ENCODE measurements at places on chromosomes 6 and 20. TPM values are rescaled to one million over a fixed set of nuclear protein-coding genes. Genes with fewer than 3 reads are reported as not detected.
A peak's percentile ranks its signal among the peaks of the same experiment; 100 is the strongest.

DNA sequence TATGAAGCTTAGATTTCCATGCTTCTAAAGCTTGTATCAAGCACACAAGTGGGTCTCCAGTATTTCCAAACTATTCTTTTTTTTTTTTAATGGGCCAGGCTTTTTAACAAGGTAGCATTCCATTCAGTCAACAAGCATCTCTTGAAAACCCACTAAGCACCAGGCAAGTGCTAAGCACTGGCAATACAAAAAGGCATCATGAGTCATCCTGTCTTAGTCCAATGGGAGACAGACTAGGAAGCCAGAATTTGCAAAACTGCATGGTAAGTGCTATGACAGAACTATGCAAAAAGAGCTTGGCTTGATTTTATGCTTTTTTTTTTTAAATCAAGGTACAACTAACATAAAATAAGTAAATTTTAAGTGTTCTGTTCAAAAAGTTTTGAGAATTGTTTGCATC lies 109.3 kb upstream of the DST start:
- no peak overlapping the region for H3K4me3 ChIP-seq
- H3K36me3 ChIP-seq = no peaks in the 10 kb centered on the region
- H3K27me3 ChIP-seq = no peaks in the 10 kb centered on the region
- H3K27ac ChIP-seq = peak overlapping the region; percentile 82

DNA sequence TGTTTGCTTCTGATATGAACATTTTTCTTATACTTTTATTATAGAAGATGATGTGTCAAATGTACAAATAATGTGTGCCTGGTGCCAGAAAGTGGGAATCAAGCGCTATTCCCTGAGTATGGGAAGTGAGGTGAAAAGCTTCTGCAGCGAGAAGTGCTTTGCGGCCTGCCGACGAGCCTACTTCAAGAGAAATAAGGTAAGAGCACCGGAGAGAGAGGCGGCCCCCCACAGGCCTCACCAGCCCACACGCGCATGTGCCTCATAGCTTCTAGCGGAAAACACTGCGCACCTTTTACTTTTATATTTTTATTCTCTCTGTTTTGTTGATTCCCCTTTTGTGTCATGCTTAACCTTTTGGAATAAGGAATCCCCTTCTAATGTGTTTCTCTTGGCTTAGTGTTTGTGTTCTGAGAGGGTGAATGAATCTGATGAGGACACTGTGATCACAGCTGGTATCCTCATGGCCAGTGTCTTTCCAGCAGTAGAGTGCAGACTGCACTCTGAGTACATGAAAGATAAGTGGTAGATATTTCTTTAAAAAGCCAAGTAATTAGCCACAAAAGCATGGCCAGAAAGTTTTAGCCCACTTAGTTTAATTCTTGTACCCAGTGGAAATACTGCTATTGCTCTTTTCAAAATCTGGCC lies 43.6 kb downstream of the SOBP start:
- no peaks in the 10 kb centered on the region for H3K36me3 ChIP-seq
- no peaks in the 10 kb centered on the region for H3K4me1 ChIP-seq
- no peak for DNase-seq
- no peaks in the 10 kb centered on the region for H3K27me3 ChIP-seq
- no peak overlapping the region for H3K4me3 ChIP-seq

Gene ZFP57
- total RNA-seq = not detected

GRCh38 chr6:137264311-137265075 lies 45.3 kb upstream of the IFNGR1 start:
- no peaks in the 10 kb centered on the region for H3K36me3 ChIP-seq
- DNase-seq = peak; percentile 10
- H3K27ac ChIP-seq = no peak overlapping the region
- H3K4me1 ChIP-seq = 0 out of 2 replicates have a peak, but pooled peaks cover 7% of the 10 kb centered on the region
- no peak overlapping the region for H3K4me3 ChIP-seq

DNA sequence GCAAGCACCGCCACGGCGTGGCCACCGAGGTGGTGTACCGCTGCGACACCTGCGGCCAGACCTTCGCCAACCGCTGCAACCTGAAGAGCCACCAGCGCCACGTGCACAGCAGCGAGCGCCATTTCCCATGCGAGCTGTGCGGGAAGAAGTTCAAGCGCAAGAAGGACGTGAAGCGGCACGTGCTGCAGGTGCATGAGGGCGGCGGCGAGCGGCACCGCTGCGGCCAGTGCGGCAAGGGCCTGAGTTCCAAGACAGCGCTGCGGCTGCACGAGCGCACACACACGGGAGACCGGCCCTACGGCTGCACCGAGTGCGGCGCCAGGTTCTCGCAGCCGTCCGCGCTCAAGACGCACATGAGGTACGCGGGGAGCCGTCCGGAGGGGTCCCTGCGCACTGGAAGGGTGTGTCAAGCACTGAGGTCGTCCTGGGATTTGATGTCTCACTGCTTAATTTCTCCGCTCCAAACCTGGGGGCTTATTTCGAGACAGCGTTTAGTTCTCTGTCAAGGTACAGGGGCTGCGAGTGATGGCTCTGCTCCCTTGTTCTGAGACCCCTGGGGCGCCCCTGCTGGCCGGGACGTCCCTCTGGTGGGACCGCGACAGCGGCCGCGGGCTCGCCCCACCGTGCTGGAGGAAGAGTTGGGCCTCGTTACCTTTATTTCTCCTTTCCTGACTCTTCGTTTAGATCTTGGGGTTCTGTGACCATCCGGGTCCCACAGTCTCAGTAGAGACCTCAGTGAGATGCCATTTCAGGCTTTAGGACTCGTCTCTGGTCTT lies 3.6 kb downstream of the GZF1 start:
- H3K4me3 ChIP-seq = no peak overlapping the region
- peaks cover 11% of the 10 kb centered on the region for H3K36me3 ChIP-seq
- DNase-seq = no peak
- no peaks in the 10 kb centered on the region for H3K27me3 ChIP-seq
- peaks cover 52% of the 10 kb centered on the region for H3K4me1 ChIP-seq

DNA sequence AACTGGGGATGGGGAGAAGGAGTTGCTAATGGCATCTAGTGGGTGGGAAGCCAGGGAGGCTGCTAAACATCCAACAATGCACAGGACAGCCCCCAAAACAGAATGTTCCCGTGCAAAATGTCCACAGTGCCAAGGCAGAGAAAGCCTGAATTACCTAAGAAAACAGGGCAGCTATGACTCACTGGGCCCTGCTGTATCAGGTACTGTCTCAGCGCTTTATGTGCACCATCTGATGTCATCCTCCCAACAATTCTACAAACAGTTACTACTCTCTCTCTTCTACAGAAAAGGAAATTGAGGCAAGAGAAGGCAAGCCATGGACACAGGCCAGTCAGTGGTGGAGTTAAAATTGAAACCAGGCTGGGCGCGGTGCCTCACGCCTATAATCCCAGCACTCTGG lies 3.1 kb downstream of the YTHDF1 start:
- peak; percentile 24 for DNase-seq
- H3K27me3 ChIP-seq = no peaks in the 10 kb centered on the region
- peaks cover 15% of the 10 kb centered on the region for H3K4me1 ChIP-seq
- peaks cover 21% of the 10 kb centered on the region for H3K36me3 ChIP-seq

DNA sequence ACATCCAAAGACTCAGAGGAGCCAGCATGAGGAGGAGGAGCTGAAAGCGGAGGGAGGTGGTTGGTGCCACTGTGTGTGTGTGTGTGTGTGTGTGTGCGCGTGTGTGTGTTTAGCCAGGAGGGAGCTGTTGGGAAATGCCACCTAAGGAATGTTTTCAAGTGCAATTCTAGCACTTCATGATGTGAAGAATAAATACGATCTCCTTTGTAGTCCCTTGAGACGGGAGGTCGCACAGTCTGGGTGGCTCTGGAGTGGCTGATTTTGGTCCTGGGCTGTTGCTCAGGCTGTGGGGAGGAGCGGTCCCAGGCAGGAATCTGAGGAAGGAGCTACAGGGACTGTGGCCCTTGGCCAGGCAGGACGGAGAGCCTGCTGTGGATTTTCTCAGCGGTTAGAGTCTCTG lies 93.7 kb downstream of the PPP1R14C start:
- no peaks in the 10 kb centered on the region for H3K36me3 ChIP-seq
- no peak overlapping the region for H3K27ac ChIP-seq
- H3K27me3 ChIP-seq = no peaks in the 10 kb centered on the region
- no peak overlapping the region for H3K4me3 ChIP-seq
- H3K4me1 ChIP-seq = peaks cover 19% of the 10 kb centered on the region
- no peak for DNase-seq

Gene FAM83C
- total RNA-seq = not detected

- no peak overlapping the region for H3K4me3 ChIP-seq
- H3K4me1 ChIP-seq = no peaks in the 10 kb centered on the region
- H3K27me3 ChIP-seq = peaks cover 39% of the 10 kb centered on the region
- no peak for DNase-seq
- H3K36me3 ChIP-seq = no peaks in the 10 kb centered on the region
These were observed 164.9 kb downstream of the CDH26 start for GRCh38 chr20:60123096-60123495.

GRCh38 chr20:11729806-11730205 lies 187.9 kb upstream of the BTBD3 start:
- H3K36me3 ChIP-seq = no peaks in the 10 kb centered on the region
- no peak overlapping the region for H3K27ac ChIP-seq
- H3K4me1 ChIP-seq = no peaks in the 10 kb centered on the region
- no peak overlapping the region for H3K4me3 ChIP-seq

Gene PSORS1C2
- total RNA-seq = not detected

- H3K4me1 ChIP-seq = no peaks in the 10 kb centered on the region
- H3K27ac ChIP-seq = no peak overlapping the region
- DNase-seq = peak; percentile 15
- no peak overlapping the region for H3K4me3 ChIP-seq
- no peaks in the 10 kb centered on the region for H3K27me3 ChIP-seq
These were observed 10.1 kb downstream of the SLC22A2 start for GRCh38 chr6:160248538-160248937.

DNA sequence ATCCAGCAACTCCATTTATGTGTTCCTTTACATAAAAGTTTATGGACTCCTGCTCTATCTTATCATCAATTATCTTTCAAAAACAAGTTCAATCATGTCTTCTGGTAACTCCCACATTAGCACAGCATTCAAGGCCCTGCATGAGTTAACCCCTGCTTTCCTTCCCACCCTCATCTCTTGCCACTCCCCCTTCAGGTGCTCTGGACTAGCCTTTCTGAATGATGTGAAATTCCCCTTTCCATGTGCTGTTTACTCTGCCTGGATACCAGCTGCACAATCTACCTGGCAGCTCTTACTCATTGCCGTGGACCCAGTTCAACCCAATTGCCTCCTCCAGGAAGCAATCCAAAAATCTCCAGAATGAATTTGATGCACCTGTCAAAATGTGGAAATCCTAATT lies 11.9 kb downstream of the ADGRF4 start:
- H3K36me3 ChIP-seq = no peaks in the 10 kb centered on the region
- no peak for DNase-seq
- no peak overlapping the region for H3K27ac ChIP-seq
- peaks cover 3% of the 10 kb centered on the region for H3K27me3 ChIP-seq
- H3K4me3 ChIP-seq = no peak overlapping the region

DNA sequence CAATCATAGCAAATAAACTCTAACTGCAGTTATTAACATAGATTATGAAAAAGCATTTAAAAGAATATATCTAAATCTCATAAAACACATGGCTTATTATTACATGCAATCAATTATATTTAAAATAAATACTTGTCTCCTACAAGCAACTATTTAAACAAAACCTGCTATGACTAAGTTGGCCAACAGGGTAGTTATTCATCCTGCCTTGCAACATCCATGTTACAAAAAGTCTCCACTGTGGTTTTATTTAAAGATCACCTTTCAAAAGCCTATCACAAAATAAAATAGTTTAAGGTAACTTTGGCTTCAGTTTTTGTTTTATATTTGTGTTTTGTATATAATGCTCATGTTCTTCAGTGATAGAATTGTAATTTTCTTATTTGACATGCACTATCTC lies 1127.0 kb upstream of the MAP3K7 start:
- H3K27me3 ChIP-seq = no peaks in the 10 kb centered on the region
- no peak for DNase-seq

- DNase-seq = no peak
- no peak overlapping the region for H3K4me3 ChIP-seq
- H3K36me3 ChIP-seq = no peaks in the 10 kb centered on the region
- no peaks in the 10 kb centered on the region for H3K27me3 ChIP-seq
- H3K4me1 ChIP-seq = no peaks in the 10 kb centered on the region
- no peak overlapping the region for H3K27ac ChIP-seq
These were observed 89.5 kb downstream of the MAP3K7 start for GRCh38 chr6:90497411-90497810.

Gene SPDEF
- not detected for total RNA-seq

GRCh38 chr6:31083742-31084354 lies 28.5 kb downstream of the C6orf15 start:
- H3K36me3 ChIP-seq = no peaks in the 10 kb centered on the region
- peaks cover 14% of the 10 kb centered on the region for H3K4me1 ChIP-seq
- H3K27ac ChIP-seq = no peak overlapping the region
- DNase-seq = peak; percentile 77

Gene INSM1
- not detected for total RNA-seq

Gene TRIM10
- total RNA-seq = not detected

GRCh38 chr6:146887447-146888077 lies 288.8 kb downstream of the ADGB start:
- DNase-seq = peak; percentile 31
- H3K4me1 ChIP-seq = peaks cover 27% of the 10 kb centered on the region
- H3K27ac ChIP-seq = no peak overlapping the region
- H3K4me3 ChIP-seq = no peak overlapping the region
- H3K27me3 ChIP-seq = no peaks in the 10 kb centered on the region

GRCh38 chr6:18447552-18447951 lies 60.4 kb downstream of the RNF144B start:
- no peak for DNase-seq
- no peaks in the 10 kb centered on the region for H3K36me3 ChIP-seq
- H3K4me3 ChIP-seq = no peak overlapping the region
- H3K27me3 ChIP-seq = no peaks in the 10 kb centered on the region
- no peak overlapping the region for H3K27ac ChIP-seq

Gene MLN
- not detected for total RNA-seq

Gene BPIFB2
- not detected for total RNA-seq

Gene ORC3
- 34.7 TPM for total RNA-seq

Gene GINS1
- 2.9 TPM for total RNA-seq

Gene CST4
- total RNA-seq = not detected

Gene ADGRB3
- total RNA-seq = not detected

Gene CTNNBL1
- total RNA-seq = 22.4 TPM

GRCh38 chr20:1396264-1396663 lies 3.4 kb upstream of the FKBP1A start:
- H3K36me3 ChIP-seq = no peaks in the 10 kb centered on the region
- H3K4me3 ChIP-seq = no peak overlapping the region
- no peak overlapping the region for H3K27ac ChIP-seq

DNA sequence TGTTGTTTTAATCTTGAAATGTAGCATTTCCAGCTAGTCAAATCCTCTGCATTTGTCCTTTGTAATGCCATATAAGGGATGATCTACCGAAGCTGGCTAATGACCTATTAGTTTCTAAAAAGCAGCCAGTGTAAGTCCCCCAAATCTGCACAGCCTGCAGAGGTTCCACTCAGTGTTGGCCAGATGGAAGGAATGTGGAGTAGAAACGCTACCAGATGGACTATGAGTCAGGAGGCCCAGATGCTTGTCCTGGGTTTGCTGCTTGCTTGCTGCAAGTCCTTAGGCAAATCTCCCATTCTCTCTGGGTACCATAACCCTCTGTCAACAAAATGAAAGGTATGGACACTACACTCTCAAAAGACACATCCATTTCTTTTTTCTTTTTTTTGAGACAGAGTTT lies 149.8 kb downstream of the BTBD9 start:
- H3K4me3 ChIP-seq = no peak overlapping the region
- H3K36me3 ChIP-seq = no peaks in the 10 kb centered on the region
- no peaks in the 10 kb centered on the region for H3K4me1 ChIP-seq
- DNase-seq = peak; percentile 69

All from GM23248 (cell line).